ENCODE measurements at places on chromosomes 1 and 21. TPM values are rescaled to one million over a fixed set of nuclear protein-coding genes. Genes with fewer than 3 reads are reported as not detected.

The ERICH3 gene
- not detected for total RNA-seq

The ID3 gene
- 1,078 TPM for total RNA-seq

The S100A14 gene
- total RNA-seq = not detected

The MXRA8 gene
- 0.25 TPM for total RNA-seq

The FTCD gene
- total RNA-seq = not detected

The SPRR5 gene
- total RNA-seq = not detected

The LCE3A gene
- total RNA-seq = not detected

The POTED gene
- not detected for total RNA-seq

- DNase-seq = peak; percentile 76
Measured at GRCh38 chr21:28436286-28436932, 556.3 kb downstream of the LTN1 start.

DNA sequence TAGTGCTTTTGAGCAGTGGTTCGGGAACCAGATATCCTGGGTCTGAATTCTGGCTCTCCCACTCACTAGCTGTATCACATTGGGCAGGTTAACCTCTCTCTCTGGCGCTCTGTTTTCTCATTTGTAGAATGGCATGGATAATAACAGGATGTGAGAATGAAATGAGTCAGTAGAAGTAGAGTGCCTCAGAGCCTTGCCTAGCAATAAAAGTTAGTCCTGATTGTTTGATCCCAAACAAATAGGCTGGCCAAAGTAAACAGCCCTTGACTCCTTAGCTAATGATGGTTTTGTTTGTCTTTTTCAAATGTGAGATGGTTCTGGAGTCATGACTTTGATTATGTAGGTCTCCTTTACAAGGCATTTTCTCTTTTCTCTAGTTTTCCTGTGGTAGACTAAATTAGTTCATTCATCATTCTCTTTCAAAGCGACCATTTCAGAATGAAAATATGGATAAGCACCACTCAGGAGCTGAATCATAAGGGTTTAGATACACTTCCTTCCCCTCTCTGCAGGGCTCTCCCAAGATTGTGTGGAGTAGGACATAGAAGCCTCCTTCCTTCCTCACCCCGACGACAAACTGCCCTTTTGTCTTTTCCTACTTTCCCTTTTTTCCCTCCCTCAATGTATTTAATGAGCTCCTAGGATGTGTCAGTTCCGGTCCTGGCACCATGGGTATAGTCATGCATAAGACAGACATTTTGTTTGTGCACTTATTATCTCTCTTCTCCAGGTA is 23.1 kb downstream of the KIAA0040 start:
- peak; percentile 68 for DNase-seq

GRCh38 chr1:159845751-159846629 is 16.5 kb downstream of the VSIG8 start:
- DNase-seq = peak; percentile 53

DNA sequence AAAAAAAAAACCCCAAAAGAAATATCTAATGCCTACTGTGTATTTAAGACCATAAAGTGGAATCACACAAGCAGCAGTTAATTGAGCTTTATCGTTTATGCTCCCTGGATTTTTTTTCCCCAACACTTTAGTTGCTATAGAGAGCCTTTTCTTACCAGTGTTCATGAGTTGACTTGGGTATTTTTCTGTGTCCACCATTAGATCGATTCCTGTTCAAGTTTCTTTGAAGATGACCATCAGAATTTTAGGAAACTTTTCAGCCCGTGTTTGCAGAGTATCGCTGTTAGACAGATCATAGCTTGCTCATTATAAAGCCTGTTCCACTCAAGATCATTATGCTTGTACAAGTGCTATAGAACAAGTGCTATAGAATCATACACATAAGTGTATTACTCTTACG is 1.5 kb downstream of the RALGPS2 start:
- no peak for DNase-seq

DNA sequence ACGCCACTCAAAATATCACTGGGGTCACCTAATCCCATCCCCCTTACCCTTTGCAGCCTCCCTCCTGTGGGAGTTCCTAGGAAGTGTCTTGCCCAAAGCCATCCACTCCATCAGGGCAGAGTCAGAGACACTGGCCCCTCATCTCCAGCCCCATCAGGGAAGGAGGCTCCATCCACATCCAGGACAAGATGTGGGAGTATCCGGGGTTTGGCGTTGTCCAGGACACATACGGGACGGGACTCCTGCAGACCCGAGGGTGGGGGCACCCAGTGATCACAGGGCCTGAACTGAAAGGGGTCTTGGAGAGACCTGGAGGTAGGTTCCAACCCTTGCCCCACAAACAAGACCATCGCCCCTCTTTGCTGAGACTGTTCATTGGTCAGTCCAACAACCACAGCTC is 348.2 kb downstream of the MATN1 start:
- no peak for DNase-seq

GRCh38 chr1:116886291-116886878 is 23.3 kb upstream of the PTGFRN start:
- DNase-seq = peak; percentile 70

GRCh38 chr1:17059391-17060305 is 5.8 kb upstream of the SDHB start:
- peak; percentile 73 for DNase-seq

- no peak for DNase-seq
Measured at GRCh38 chr1:202214089-202214843, 20.7 kb downstream of the LGR6 start.

- DNase-seq = no peak
Measured at GRCh38 chr21:33802481-33802880, 113.1 kb downstream of the ATP5PO start.

- no peak for DNase-seq
Measured at GRCh38 chr1:56451491-56451890, 127.9 kb downstream of the PLPP3 start.

DNA sequence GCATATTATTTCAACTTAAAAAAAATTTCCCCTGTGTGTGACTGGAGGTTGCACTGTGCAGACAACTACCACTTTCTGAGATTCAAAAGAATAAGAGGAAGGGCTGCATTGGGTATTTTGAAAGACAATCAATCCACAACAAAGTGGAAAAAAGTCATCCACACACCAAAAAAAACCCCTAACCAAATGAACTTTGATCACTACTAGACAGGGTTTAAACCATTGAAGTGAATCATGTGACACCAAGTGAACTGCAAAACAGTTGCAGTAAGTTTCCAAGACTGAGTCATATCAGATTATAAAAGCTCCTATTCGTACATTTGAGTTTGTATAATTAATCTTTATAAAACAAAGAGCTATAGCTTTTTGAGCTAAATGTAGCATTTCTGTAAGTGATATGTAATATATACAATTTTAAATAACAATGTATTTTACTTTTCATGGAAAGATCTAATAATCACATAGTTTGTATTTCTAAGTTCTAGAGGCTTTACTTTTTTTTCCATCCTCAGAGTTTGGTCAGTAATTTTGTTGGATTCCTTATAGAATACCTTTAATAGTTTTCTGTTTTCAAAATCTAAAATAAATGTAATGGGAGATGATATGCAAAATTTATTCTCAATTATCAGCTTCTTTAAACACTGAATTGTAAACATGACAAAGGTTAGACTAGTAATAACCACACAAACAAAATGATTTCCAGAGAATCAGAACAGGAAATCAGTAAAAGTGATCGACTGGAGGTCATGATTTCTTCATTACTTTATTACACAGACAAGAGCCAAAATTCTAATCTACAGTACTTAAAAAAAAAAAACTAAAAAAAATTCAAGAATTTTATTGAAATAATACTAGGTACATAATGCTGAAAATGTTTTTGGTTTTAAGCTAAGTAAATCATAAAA is 50.5 kb upstream of the GFI1 start:
- peak; percentile 66 for DNase-seq
